ENCODE measurements at places on chromosomes 2 and 18.

DNA sequence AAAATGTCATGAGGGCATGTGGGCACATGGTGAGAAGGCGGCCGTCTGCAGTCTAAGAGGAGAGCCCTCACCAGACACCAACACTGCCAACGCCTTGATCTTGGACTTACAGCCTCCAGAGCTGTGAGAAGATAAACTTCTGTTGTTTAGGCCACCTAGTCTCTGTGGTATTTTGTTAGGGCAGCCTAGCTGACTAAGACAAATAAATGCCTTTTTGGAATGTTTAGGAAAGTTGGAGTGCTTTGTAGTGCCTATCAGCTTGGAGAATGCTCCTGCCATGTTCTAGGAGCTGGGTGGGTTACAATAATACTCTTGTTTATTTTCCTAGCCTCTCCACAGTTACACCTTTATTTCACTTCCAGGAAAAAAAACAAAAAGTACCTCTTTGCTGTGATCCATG lies 92.0 kb downstream of the SPP2 start:
- no peak for DNase-seq

- peak; percentile 36 for DNase-seq
These were observed 56.8 kb downstream of the SRD5A2 start for GRCh38 chr2:31523871-31524492.

GRCh38 chr2:217367464-217367863 lies 507.6 kb upstream of the TNP1 start:
- DNase-seq = no peak

- peak; percentile 60 for DNase-seq
These were observed 193.5 kb upstream of the TCF4 start for GRCh38 chr18:55781481-55781957.

GRCh38 chr18:6881034-6881820 lies 151.7 kb downstream of the ARHGAP28 start:
- no peak for DNase-seq

GRCh38 chr2:144424559-144425240 lies 95.2 kb downstream of the ZEB2 start:
- DNase-seq = no peak

DNA sequence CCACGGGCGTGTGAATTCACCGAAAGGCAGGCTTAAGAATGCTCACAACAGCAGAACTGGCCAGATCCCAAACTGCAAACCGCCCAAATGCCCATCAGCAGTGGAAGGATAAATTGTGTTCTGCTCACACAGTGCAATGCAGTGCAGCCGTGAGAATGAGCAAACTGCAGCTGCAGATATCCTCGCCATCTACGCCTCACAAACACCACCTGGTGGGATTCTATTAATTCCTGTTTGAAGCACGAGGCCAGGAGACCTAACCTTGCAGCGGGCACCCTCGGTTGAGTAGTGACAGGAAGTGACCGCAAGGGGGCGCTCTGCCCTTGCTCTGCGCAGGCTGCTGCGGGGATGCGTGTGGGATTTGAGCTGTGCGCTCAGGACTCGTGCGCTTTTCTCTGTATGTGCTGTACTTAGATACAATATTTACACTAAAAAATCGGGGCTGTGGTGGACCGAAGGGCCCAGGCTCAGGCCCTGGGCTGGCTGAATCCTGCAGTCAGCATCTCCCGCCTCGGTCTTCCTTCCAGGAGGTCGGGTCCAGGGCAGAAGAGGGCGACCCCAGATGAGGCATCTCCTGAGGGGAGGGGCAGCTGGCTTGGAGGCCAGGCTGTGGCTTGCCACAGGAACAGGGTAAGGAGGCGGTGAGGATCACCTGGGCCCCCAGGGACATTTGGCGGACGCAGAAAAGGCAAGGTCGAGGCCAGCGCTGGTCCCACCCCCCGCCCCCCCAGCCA lies 19.8 kb upstream of the PDIA6 start:
- DNase-seq = peak; percentile 88

DNA sequence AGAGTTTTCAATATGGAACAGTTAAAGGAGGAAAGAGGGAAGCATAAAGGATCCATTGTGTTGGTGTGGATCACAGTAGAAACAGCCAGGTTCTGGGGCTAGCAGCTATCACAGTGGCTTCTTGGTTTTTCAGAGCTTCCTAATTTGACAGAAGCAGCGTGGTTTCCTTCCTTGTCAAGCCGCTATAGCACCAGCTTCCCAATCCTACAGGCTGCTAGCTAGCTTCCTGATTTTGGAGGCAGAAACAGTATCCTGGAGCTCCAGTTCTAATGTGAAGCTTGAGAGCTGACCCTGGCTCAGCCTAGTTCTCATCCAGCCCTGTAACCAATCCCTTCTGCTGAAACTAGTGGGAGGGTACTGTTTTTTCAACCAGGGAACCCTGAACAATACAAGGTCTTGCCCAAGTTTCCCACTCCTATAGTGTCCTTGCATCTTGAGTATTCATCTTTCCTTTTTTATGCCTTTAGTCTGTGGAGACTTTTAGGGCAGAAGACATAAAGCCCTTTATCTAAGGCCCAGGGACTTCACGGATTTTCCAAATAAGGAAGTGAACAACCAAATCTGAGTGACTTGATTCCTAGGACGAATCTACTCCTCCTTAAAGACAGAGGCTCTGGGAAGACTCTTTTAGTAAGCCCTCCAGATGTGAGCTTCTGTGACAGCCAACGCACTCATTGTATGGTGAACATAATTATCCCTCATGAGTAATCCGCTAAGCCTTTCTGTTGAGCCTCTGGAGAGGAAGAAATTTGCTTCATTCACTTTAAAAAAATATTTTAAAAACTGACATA lies 33.8 kb downstream of the CCDC93 start:
- no peak for DNase-seq

- no peak for DNase-seq
These were observed 67.4 kb upstream of the GALNT5 start for GRCh38 chr2:157190151-157190550.

GRCh38 chr2:147485210-147485851 lies 359.5 kb upstream of the ACVR2A start:
- DNase-seq = no peak

GRCh38 chr2:182716650-182716979 lies 558 bp downstream of the DNAJC10 start:
- peak; percentile 23 for DNase-seq

DNA sequence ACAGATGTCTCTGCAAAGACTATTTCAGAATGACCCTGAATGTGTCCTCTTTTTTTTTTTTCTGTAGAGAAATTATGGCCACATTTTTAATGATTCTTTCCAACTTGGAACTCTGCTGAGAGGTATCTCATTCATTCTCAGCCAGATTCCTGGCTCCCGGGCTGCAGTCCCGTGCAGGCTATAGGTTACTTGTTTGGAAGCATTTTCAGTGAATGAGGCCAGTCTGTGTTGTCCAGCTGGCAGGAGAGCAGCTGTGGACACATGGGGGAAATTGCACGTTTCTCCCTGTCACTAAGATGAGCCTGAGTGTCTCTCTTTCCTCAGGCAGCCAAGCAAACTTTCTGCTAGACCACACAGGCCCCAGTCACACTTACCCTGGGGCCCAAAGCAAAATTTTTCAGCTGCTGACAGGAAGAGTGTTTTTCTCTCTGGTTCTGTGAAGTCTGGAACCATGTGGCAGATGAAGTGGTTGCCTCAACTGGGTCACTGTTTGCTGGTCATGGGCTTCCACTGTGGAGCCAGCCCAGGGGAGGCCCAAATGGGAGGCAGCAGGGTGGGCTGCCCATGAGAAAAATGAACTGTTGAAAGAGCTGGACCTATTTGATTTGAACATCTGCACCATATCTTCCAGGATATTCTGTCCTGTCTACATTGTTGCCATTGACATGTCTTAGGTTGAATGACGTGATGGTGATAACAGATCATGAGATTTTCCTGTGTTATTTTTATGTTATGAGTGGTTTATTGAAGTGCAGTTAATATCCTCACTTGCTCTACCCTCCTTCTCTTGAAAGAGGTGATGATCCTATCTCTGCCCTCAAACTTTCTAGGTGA lies 431.2 kb downstream of the LPIN1 start:
- peak; percentile 14 for DNase-seq

GRCh38 chr2:36633470-36634092 lies 35.6 kb upstream of the FEZ2 start:
- DNase-seq = no peak

GRCh38 chr2:211077216-211077767 lies 520.9 kb downstream of the CPS1 start:
- no peak for DNase-seq

DNA sequence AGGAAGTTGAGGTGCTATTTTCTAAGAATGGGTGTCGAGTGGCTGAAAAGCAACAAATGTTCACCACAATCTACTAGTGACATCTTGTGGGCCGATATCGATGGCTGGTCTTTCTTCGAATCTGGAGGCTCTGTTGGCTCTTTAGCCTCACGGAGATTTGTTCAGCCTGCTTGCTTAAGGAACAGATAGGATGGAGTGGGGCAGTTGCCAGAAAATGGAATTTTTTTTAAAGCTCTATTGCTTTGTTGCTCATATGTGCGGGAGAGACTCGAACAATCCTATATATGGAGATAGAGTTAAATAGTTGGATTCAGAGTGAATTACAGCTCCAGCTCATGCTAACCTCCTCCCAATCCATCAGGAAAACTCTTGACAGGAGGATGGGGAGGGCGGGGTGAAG lies 70.9 kb upstream of the LYPD6B start:
- no peak for DNase-seq

- no peak for DNase-seq
These were observed 65.4 kb upstream of the TUBA3E start for GRCh38 chr2:130263606-130264005.

DNA sequence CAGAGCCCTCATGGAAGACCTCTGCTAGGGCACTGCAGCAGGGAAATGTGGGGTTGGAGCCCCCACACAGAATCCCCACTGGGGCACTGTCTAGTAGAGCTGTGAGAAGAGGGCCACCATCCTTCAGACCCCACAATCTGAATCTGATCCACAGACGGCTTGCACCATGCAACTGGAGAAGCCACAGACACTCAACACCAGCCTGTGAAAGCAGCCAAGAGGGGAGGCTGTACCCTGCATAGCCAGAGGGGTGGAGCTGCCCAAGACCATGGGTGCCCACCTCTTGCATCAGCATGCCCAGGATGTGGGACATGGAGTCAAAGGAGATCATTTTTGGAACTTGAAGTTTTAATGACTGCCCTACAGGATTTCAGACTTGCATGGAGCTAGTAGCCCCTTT lies 6.5 kb downstream of the CD226 start:
- no peak for DNase-seq

DNA sequence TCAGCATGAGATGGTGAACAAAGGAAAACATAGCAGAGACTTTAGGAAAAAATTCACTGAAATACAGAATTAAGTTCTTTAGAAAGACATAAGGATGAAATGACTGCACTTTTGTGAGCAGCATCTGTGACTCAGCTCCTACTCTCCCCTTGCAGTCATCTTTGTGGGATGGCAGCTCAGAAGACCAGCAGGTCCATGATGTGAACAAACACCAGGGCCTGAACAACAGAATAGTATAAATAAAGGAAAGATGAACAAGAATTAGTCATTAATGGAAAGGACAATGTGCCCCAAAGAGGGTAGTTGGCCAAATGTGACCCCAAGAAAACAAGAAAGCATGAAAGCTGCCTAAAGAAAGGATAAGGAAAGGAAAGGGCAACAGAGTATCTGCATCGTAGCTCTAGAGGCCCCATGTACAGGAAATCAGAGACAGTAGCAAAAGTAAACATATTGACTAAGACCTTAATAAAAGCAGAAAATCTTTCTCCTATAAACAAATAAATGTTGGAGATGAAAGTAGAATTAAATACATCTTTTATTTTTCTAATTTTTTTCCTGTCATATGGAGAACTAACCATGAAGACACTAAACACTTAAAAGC lies 318.0 kb downstream of the ZEB2 start:
- no peak for DNase-seq

GRCh38 chr2:10817413-10817812 lies 4.8 kb upstream of the PDIA6 start:
- peak; percentile 36 for DNase-seq

GRCh38 chr2:234363011-234363487 lies 133.8 kb downstream of the ARL4C start:
- no peak for DNase-seq

GRCh38 chr2:44360749-44361329 lies 455 bp downstream of the PREPL start:
- DNase-seq = no peak

- DNase-seq = no peak
These were observed 119.6 kb downstream of the SH3RF3 start for GRCh38 chr2:109248590-109248989.

GRCh38 chr18:57544936-57545660 lies 41.4 kb downstream of the FECH start:
- DNase-seq = no peak

- DNase-seq = no peak
These were observed 24.5 kb downstream of the HDAC4 start for GRCh38 chr2:239376351-239376750.

GRCh38 chr18:51668101-51668500 lies 470.6 kb upstream of the MEX3C start:
- peak; percentile 80 for DNase-seq

- DNase-seq = no peak
These were observed 277.4 kb downstream of the SETBP1 start for GRCh38 chr18:44958040-44958439.

- DNase-seq = no peak
These were observed 133.0 kb downstream of the GALNT1 start for GRCh38 chr18:35714539-35714938.

DNA sequence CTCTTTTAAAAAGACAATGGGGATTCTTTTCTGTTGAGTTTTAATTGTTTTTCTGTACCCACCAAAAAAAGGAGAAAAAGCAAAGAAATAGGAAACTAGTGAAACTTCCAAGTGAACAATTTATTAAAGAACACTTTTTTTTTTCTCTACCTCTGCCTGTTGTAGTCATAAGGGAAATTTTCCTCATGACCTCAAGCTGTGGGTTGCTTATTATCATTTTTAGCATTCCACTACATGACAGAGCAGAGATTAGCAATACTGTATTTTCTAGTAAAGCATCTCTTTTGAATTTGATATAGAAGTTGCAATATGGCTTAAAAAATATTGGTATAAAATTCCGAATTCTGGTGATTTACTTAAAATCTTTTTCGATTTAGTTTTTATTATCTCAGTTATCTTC lies 87.9 kb upstream of the LRRTM1 start:
- no peak for DNase-seq

DNA sequence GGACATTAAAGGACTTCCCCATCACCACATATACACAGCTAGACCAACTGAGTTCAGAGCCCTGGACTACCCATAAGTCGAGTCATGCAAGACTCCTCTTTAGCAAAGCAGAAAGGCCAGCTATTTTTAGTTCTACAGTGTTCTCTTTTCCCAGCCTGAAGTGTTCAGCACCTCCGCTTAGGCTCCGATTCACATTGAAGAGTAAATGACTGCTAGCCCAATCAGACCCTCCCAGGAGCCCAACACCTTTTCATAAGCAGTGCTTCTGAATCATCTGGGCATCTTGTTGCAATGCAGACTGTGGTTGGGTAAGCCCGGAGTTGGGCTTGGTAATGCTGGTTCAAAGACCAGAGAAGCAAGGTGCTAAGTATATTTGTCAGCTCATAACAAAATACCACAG lies 138.6 kb upstream of the MSH6 start:
- no peak for DNase-seq

- no peak for DNase-seq
These were observed 47.5 kb downstream of the ZNF638 start for GRCh38 chr2:71379086-71379485.

GRCh38 chr18:37160038-37160820 lies 331.3 kb downstream of the KIAA1328 start:
- no peak for DNase-seq

GRCh38 chr2:120344976-120345581 lies 857 bp upstream of the INHBB start:
- DNase-seq = no peak

GRCh38 chr18:48084041-48084757 lies 153.7 kb upstream of the SMAD2 start:
- no peak for DNase-seq
